ENCODE measurements at places on chromosomes 2 and 18.

DNA sequence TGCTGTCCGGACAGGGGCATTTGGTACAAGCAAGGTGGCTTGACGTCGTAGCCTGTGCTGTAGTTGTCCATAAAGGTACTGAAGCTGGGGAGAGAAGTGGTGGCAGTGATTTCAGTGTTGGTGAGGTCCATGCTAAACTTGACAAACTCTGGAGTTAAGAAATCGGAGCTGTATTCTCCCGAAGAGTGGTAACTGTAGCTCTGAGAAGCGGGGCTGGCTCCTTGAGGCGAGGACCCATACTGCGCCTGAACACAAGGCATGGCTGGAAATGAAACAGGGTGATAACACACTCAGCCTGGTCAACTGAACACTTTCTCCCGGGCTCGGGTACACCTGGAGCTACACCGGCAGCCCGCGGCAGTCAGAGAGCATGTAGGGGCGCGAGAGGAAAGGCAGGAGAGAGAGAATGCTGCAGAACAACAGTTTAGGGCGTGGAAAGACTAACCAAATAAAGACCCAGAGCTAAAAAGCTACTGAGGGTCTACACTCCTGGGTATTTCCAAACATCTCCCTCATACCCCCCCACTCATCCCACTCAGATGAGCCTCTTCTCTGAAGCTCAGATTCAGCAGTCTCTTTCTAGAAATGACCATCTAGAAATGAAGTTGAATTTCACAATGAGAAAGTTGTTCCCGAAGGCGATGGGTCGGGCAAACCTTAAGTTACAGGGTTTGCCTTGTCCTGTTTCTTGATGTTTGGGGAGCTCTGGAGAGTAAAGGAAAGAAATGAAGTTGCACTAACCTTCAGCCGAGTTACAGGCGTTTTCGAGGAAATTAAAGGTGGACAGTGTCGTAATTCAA lies 2.4 kb downstream of the NR4A2 start:
- no peak for DNase-seq

DNA sequence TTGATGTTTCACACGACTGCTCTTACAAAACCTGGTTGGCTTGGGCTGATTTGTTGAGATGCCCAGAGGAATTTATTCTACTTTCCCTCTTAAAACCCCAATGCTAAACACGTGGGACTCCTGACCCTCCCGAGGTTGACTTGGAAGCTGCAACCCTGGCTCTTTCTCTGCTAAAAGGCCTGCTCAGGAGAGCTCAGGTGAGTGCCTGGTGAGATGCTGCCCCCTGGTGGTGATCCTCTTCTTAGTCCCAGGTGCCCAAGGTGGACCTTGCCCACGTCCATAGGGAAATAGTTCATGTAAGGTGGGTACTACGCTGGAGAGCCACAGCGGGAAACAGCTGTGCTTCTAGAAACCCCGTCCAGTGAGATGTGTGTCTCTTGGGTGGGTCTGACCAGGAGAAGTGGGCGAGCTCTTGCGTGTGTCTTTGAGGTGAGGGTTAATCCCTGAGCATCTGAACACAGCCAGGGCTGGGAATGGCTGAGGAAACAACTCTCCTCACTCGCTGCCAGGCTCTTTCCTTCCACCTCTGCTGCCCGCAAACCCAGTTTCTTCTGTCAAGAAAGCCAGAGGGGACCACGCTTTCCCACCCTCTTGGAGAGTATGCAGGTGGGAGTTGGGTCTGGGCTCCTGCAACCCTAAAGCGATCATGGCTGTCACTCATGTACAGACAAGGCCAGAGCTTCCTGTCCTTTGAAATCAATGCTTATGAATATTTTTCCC lies 25.5 kb upstream of the PXDN start:
- no peak for DNase-seq

GRCh38 chr2:229467783-229468182 lies 196.7 kb upstream of the PID1 start:
- no peak for DNase-seq

DNA sequence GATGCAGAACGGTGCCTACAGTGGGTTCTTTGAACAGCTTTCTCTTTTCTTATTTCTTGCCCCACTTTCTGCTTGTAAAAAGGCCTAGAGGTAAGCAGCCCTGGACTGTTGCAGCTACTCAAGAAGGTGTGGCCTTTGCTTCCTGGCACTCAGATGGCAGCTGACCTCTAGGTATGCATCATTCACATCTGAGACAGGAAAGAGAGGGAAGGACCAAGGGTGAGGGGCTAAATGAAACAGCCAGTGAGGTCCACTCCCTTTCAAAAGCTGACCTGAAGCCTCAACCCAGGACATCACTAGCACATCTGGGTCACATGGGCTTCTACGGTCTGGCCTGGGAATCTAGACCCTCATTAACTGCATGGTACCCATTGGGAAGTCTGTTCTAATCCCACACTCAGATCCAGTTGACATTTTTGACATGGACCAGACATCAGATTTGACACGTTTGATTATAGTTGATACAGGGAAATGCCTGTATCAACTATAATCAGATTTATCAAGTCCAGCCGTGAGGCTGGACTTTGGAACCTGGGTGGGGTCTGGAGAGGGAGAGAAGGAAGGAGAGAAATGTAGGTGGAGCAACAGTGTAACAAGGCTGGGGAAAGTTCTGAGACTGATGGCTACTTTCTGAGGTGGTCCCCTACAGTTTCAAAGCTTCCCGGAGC lies 60.2 kb downstream of the E2F6 start:
- DNase-seq: no peak

DNA sequence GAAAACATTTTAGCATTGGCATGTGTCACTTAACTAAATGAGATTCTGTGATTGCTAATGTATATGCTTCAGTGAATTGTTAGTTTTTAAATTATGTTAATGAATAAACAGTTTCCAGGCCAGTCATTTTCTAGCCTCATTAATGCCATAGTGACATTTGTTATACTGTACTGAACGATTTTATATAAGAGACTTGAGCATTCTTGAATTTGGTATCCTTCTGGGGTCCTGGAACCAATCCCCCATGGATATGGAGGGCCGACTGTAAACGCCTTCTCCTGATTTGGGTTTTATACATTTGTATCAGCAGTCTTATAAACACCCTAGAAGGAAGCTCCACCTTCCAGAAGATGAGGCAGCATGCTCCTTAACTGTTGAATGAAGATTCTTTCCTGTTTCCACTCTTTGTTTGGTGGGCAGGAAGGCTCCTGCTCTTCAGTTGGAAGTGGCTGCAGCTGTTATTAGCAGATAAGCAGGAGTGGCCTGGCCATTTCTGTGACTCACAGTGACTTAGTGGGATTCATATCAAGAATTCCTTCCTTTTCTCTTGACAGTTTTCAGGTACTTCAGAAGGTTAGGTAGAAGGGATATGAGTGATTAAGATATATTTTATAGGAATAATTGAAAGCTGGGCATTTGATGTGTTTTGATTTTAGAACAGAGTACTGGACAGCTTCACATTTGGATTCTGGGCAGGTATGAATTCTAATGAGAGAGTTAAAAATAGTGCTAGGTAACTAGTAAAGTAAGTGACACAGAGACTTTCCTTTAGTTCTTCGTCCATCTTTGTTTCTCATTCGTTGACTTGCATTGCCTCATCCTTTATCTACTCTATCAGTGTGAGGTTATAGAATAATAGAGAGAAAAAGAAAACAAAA lies 124.9 kb downstream of the PLCL1 start:
- DNase-seq: no peak

DNA sequence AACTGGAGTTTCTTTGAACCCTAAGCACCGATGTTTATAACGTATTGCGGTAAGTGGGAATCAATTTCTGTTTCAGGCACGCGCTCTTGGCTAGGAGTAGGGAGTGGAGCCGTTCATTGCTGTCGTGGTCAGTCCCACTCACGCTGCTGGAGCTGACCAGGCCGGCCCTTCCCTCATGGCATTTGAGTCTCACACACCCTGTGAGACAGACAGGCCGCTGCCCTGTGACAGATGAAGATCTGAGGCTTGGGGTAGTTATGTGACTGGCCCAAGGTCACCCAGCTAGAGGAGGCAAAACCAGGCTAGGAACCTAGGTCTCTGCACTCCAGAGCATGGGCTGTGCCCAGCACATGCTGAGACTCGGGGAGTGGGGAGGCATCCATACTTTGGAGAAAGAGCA lies 2.9 kb upstream of the CIDEA start:
- DNase-seq: no peak

- DNase-seq: peak; percentile 63
Observed at GRCh38 chr2:101124643-101125366, 26.4 kb downstream of the TBC1D8 start.

DNA sequence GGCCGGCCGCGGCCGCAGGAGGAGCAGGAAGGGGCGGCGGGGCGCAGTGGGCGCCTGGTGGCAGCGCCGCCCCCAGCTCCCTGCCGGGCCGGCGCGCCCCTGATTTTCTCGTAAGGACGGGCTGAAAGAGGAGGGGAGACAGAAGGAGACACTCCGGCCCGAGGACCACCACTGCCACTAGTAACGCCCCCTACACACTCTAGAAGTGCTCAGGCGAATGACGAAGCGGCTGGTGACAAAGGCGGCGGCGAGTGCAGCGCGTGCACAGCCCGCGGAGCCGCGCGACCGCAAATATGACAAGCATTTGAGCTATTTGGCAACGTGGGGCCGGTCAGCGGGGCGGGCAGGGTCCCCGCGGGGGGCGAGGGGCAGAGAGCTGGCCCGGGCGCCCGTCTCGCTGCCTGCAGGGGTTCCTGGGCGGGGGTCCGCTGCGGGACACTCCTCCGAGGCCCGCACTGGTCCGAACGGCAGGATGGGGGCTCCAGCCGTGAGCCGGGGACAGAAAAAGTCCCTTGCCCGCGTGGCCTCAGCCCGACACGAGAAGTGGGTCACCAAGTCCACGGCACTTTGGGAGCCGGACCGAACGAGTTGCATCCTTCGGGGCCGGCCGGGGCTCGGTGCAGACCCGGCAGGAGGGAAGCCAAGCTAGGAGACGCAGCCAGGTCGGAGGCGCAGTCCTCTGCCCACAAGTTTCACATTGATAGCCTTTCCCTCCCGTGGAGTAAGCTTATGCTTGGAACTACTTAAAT lies 524 bp upstream of the SERTAD2 start:
- no peak for DNase-seq

DNA sequence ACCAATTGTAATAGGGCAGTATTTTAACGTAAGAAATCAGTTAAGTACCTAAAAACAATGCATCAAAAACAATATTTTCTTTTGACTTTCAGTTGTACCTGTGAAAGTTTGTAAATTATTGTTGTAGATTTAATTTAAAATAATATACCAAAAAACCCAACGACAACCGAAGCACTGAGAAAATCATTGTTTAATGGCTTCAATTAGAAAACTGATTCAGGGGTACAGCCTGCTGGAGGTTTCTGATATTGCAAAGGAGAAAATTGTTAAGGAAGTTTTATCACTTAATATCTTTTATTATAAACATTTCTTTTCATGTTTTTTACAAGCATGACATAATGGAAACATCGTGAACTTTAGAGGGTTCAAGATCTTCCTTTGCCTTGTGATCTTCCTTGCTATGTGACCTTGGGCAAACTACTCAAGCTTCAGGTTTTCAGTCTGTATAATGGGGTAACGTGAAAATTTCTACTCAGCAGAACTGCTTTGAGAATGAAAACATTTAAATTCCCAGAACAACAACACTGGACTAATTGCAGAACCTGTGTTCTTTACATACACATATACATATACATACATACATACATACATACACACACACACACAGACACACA lies 76.3 kb upstream of the GLS start:
- DNase-seq: no peak

GRCh38 chr2:8659092-8659734 lies 22.6 kb upstream of the ID2 start:
- no peak for DNase-seq

DNA sequence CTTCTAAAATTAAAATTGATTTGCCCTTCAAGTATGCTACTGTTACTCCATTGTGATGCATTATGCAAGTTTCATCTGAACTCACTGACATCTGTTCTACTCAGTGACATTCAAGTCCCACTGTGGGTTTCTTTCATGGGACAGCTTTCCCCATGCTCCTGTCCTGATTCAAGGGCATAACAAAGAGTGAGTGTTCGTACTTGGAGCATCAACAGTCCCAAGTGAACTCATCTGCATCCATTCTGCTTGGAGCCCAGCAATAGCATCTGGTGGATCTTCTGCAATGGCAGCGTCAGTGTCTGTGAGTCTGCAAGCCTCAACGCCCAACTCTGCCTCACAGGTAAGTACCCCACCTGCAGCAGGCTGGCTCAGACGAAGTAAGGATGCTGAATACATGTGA lies 27.5 kb downstream of the BUB1 start:
- DNase-seq: no peak

DNA sequence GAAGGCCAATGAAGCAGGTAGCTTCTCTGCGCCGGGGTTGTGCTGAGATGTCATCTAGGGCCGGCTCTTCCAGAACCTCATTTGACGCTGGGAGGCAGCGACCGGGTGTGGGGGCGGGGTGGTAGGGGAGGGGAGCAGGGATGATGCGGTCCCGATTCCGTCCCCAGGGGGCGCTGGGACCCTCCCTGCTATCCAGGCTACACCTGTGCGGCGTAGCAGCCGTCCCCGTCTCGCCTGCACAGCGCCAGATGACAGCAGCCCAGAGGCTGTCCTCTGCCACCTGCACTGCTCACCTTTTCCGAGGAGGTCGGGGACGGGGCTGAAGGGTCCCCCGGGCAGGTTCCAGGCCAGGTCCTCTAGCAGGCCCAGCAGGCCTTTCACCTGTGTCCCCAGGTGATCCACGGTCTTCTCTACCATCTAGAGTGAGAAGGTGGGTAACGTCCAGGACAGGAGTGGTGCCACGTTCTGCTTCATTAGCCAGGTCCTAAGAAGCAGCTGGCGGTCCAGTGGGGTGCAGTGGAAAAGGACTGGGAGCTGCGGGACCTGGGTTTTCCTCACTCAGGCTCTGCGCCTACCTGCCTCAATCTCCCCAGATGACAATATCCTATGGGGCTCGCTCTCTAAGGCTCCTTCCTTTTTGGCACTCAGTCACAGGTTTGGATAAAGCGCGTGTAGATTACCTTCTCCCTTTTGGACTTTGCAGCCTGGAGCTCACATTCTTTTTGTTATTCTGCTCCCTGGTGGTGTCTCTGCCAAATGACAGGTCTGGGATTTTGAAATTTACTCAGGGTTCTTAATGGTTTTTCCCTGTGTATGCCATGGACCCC lies 56.0 kb upstream of the RAB6C start:
- no peak for DNase-seq

DNA sequence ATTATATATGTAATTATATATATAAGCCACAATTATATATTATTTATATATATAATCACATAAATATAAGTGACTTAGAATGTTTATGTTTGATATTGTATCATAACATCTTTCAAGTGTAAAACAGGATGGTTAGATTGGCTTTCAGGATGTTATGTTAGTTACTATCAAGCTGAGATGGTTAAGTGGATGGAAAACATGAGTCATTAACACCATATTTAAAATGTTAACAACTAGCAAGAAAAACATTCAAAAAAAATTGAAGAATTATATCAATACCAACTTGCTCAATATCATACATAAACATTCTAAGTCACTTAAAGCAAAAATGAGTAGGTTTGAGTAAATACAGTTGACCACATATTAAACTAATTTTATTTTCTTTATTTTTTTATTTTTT lies 21.8 kb upstream of the RAB27B start:
- DNase-seq: peak; percentile 46

DNA sequence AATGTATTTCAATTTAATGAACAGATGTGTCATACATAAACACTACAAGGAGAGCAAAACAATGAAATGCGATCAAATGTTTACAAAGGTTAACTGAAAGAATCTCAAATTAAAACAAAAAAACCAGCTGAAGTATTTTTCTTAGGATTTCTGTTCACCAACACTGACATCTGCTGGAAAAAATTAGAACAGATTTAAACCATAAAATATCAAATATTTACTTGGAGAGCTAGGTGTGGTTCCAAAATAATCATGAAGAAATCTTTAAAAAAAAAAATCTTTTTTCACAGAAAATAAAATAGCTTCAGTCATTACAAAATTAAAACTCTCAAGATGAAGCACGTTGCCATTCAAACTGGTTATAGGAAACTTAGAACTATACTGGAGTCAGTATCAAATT lies 13.8 kb downstream of the MMADHC start:
- DNase-seq: no peak
